NCI-H524 treated with DMSO at 0.1 percent for 48 hours (cell line): ENCODE measurements at places on chromosomes 2 and 18.

DNA sequence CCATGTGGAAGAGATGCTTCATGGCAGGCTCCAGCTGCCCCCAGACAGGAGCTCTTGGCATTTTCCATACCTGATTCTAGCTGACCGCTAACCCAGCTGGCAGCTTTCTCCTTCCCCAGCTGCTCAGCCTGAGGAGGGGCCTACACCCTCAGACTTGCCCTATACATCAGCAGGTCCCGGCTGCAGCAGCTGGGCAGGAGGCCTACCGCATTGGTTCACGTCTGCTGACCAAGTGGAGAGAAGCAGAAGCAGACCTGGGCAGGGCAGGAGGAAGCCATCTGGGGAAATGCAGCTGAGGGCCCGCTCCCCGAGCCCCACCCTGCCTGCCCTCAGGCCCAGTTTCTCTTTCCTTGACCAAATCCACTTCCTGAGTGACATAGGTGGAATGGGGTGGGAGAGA lies 50.7 kb downstream of the LBH start:
- no peak for DNase-seq

GRCh38 chr2:3490191-3491170 lies 28.9 kb downstream of the ADI1 start:
- DNase-seq = no peak

- no peak for DNase-seq
Measured at GRCh38 chr2:219565130-219566080, 5.9 kb downstream of the OBSL1 start.

DNA sequence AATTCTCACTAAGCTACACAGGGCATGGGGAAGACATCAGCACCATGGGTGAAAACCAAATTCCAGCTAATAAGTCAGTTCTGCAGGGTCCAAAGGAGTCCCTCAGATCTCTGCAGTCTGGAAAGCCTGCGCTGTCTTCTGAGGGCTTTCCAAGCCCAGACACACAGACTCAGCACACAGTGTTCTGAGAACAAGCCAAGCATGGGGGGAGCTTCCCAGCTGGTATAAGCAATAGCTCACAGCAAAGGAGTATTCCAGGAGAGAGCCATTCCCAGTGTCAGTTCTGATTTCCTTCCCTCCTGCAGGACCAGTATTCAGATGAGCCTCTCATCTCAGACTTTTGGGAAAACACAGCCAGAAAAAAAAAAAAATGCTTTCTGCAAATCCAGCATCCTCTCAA lies 370.8 kb downstream of the TNS1 start:
- DNase-seq = no peak

GRCh38 chr2:149037851-149038250 lies 648 bp upstream of the LYPD6B start:
- peak; percentile 10 for DNase-seq

- no peak for DNase-seq
Measured at GRCh38 chr18:13800505-13801259, 23.3 kb upstream of the MC5R start.

DNA sequence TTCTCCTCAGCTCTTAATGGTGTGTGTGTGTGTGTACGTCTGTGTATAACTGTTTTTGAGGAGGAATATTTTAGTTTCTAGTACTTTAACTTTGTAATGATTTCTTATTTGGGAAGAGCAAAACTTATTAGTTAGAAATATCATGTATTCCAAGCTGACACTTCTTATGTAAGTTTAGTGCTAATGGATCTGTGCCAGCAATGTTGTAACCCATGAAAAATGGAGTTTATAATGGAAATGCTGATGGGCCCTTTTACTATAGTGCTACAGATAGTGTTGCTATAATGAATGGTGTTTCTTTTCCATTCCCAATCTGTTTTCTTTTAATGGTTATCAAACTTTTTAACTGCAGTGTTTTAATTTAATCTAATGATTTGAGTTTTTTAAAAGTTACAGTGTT lies 49.8 kb upstream of the OTX1 start:
- DNase-seq = no peak

GRCh38 chr2:200258081-200258480 lies 48.4 kb upstream of the SPATS2L start:
- DNase-seq = no peak

- no peak for DNase-seq
Measured at GRCh38 chr2:173307293-173307692, 47.4 kb upstream of the CDCA7 start.

- no peak for DNase-seq
Measured at GRCh38 chr18:1048032-1048431, 143.4 kb downstream of the ADCYAP1 start.

DNA sequence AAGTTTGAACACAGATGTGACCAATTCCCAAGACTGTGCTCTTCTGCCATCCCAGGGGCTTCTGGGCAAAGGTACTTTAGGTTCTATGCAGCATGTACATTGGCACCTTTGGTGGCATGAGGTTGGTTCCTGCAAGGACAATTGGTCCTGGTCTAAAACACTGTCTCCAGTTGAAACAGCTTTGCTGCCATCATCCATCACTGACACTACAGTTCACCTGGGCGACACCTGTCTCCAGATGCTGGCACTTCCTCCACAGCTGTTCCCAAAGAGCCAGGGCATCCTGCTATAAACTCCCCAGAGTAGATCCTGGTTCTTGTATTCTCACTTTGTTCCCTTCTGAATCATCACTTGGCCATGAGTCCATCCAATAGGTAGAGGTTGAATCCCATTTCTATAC lies 60.6 kb downstream of the FHOD3 start:
- no peak for DNase-seq

DNA sequence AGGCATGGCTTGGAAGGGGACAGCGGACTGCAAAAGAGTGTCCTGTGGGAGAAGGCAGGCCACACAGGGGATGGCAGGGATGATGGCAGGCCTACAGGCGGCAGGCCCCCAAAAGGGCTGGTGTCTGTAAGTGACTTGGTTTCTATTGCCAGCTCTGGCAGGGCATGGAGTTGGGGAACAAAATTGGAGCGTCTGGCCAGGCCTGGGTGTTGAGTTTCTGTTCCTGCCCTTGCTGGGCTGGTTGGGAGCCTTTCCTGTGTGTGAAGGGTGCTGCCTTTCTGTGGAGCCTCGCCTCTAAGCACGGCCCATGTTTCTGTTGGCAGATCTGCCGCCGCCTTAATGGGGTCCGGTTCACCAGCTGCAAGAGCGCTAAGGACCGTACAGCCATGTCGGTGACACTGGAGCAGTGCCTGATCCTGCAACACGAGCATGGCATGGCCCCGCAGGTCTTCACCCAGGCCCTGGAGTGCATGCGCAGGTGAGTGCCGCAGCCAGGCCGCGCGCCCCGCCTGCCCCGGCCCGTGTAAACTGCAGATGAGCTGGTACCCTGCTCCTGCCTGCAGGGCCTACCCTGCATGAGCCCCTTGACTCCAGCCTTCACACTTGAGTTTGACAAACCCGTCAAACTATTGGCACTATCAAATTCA lies 31.5 kb downstream of the COA5 start:
- no peak for DNase-seq

- DNase-seq = no peak
Measured at GRCh38 chr2:122683018-122683417, 927.6 kb downstream of the TSN start.

DNA sequence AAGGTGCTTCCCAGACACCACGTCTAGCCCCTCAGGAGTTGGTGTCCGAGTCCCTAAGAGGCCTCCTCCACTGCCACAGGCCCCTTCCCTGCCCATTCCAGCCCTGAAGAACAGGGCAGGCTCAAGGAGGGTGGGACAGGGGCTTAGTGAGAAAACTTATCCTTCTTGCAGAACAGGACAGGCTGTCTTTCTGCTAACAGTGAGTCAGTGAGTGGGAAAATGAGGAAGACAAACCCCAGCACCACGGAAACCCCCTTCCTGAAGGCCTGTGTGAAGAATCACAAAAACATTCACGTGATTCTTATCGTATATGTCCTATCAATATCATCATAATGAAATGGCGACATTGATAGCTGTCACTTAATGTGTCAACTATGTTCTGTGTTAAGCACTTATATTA lies 9.8 kb downstream of the FZD7 start:
- no peak for DNase-seq

DNA sequence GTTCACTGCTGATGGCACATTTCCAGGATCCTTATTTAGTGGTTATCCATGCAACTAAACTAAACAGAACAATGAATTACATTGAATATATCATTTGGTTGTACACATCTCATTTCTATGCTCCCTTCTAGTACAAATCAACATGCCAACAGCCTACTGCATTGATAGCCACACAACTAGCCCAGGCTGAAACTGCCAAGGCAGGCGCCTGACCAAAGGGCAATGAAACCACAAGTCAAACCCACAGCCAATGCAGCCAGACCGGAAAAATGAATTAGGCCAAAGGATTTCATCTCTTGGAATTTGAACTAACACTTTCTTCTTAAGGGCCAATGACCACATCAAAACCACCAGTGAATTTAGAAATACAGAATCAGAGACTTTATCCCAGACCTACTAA lies 196.4 kb downstream of the NOL4 start:
- no peak for DNase-seq

- DNase-seq = peak; percentile 65
Measured at GRCh38 chr18:24502667-24503523, 42.5 kb downstream of the HRH4 start.

- no peak for DNase-seq
Measured at GRCh38 chr18:37489998-37490397, 75.6 kb downstream of the CELF4 start.

GRCh38 chr18:11487390-11487789 lies 122.0 kb upstream of the SLC35G4 start:
- no peak for DNase-seq
